ENCODE measurements at places on chromosomes 16 and 17.

DNA sequence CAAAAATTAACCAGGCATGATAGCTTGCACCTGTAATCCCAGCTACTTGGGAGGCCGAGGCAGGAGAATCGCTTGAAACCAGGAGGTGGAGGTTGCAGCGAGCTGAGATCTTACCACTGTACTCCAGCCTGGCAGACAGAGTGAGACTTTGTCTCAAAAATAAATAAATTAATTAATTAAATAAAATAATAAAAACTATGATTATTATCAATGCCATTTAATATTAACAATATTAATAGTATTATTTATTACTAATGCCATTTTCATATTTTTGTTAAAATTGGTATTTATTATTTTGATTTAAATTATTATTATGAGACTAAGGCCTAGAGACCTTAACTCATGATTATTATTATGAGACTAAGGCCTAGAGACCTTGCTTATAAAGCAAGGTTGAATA is 121.2 kb downstream of the CDH11 start:
- DNase-seq: no peak

DNA sequence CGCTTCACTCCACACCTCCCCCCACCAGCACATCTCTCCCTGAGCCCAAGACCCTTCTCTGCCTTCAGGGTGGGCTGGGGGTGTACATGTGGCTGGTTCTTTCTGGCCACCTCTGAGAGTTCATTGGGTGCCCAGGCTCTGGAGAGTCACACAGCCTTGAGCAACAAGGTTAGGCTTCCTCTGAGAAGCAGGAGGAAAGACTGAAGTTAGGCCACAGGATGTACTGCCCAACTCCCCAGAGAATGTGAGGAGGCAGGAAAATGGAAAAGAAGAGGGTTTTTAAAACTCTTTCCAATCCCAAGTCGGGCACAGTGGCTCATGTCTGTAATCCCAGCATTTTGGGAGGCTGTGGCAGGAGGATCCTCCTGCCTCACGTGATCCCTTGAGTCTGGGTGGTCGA is 7.3 kb downstream of the PCGF2 start:
- DNase-seq: no peak

GRCh38 chr17:47968836-47969235 is 2.1 kb upstream of the CDK5RAP3 start:
- no peak for DNase-seq

- no peak for DNase-seq
Measured at GRCh38 chr17:74520790-74521480, 10.3 kb downstream of the CD300LB start.

- no peak for DNase-seq
Measured at GRCh38 chr17:80795754-80796153, 195.9 kb upstream of the CHMP6 start.

- DNase-seq: no peak
Measured at GRCh38 chr17:5032865-5033264, 2.4 kb downstream of the SLC52A1 start.

GRCh38 chr16:85190572-85190971 is 78.3 kb upstream of the CIBAR2 start:
- no peak for DNase-seq

DNA sequence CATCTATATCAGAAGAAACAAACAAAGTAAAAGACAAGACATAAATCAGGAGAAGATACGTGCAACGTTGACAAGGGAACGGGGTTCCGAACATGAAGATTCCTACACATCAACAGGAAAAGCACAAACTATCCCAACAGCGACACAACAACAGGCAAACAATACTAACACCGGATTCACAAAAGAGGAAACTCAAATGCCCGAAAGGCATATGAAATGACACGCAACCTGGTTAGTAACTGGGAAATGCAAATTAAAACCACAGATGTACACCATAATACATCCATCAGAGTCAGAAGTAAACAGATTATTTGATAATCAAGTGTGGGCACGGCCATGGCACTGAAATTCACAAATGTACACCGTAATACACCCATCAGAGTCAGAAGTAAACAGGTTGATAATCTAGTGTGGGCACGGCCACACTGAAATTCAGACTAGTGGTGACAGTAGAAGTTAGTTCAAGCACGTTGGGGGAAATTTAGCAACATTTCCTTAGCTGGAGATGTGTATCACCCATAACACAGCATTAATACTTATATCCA is 171.9 kb upstream of the RPH3AL start:
- DNase-seq: no peak

GRCh38 chr17:72890711-72891110 is 201.8 kb downstream of the SLC39A11 start:
- no peak for DNase-seq

DNA sequence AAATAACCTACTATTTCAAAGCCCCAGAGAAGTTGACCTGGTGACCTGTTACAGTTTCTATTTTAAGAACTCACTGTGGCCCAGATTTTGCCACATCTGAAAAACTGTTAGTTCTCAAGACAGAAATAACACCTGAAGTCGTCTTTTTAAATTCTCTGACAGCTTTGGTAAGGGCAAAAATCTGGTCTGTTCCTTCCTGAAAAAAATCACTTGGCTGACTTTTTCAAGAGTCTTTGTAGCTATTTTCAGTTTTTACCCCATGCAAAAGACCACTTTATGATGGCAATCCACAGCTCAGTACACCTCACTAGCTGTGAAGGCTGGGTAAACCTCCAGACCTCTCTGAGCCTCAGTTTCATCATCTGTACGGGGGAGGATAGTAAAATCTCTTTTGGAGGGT is 60.7 kb upstream of the SREBF1 start:
- no peak for DNase-seq

DNA sequence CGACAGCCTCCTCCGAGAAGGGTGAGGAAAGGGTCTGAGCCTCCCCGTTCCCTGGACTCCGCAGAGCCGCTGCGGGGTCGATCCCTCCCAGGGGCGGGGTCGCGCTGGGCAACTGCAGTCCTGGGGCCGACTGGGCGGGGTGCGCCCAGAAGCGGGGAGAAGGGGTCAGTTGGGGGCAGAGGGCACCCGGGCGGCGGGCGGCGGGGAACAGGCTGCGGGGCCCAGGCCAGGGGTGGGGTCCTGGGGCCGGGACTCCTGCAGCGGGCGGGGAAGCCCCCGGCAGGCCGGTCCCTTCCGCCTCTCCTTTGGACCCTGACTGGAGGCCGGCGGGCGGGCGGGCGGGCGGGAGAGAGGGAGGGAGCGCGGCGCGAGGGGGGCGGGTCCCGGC is 352 bp downstream of the GGNBP2 start:
- no peak for DNase-seq

GRCh38 chr17:63698381-63698885 is 1.5 kb downstream of the LIMD2 start:
- DNase-seq: peak; percentile 72

GRCh38 chr17:81328978-81329926 is 34.1 kb upstream of the SLC38A10 start:
- no peak for DNase-seq

DNA sequence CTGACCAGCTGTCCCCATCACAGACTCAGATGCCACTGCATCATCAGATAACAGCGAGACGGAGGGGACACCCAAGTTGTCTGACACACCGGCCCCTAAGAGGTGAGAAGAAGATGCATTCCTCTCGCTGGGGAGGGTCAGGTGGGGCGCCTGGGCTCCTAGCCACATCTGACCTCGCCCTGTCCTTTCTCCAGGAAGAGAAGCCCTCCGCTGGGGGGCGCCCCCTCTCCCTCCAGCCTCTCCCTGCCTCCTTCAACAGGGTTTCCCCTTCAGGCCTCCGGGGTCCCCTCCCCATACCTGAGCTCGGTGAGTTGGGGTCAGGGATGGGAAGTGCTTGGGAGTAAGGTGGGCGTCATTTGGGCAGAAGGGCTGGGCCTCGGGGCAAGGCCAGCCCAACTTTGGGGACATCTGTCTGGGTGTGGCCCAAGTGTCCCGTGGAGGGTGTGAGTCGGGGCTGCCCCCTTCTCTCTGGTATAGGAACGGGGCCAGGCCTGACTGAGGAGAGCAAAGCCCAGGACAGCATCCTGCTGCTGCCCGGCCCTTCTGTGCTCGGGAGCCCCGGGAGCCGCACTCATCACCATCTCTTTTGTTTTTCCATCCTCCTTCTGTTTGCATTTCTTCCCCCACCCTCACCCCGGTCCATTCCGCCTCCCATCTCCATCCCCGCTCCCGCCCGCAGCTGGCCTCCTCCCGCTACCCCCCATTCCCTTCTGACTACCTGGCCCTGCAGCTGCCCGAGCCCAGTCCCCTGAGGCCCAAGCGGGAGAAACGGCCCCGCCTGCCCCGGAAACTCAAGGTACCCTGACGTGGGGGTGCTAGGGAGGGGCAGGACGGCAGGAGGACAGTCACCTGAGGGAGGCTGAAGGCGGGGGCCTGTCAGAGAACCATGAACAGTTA is 4.9 kb downstream of the INO80E start:
- DNase-seq: no peak

GRCh38 chr17:13735861-13736260 is 134.1 kb upstream of the HS3ST3A1 start:
- DNase-seq: no peak

GRCh38 chr17:57674894-57675293 is 70.2 kb downstream of the CCDC182 start:
- DNase-seq: no peak

- no peak for DNase-seq
Measured at GRCh38 chr16:4748682-4749411, 14.5 kb downstream of the DNAAF8 start.

- no peak for DNase-seq
Measured at GRCh38 chr17:76951375-76951905, 83.2 kb downstream of the MGAT5B start.

- no peak for DNase-seq
Measured at GRCh38 chr17:44758414-44759085, at the start of gene ADAM11. Gene ADAM11, plus strand, starts transcription at chr17:44758988. Its CDS starts 212 bp downstream, at chr17:44759200.

DNA sequence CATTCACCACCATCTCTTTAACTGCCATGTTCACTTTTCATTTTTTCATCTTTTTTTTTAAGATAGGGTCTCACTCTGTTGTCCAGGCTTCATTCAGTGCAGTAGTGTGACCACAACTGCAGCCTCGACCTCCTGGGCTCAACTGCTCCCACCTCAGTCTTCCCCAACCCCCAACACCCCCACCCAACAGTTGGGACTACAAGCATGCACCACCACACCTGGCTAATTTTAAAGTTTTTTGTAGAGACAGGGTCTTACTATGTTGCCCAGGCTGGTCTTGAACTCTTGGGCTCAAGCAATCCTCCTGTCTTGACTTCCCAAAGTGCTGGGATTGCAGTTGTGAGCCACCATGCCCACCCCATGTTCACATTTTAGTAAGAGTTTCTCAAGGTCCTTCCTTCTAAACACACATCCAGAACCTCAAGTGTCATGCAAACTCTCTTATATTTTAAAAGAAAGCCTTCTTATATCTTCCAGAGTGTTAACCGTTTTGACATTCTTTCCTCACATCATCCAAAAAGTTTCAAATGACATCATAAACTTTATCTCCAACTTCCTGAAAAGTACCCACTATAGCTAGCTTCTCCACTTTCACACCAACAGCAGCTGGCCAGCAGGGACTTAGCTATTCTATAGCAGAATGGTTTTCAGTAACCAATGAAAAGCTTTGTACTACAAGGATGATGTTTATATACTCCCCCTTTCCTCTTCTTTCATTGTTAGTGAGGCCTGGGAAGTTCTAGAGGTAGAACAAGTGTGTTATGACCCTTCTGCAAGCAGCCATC is 49.3 kb downstream of the TRAF4 start:
- DNase-seq: no peak

DNA sequence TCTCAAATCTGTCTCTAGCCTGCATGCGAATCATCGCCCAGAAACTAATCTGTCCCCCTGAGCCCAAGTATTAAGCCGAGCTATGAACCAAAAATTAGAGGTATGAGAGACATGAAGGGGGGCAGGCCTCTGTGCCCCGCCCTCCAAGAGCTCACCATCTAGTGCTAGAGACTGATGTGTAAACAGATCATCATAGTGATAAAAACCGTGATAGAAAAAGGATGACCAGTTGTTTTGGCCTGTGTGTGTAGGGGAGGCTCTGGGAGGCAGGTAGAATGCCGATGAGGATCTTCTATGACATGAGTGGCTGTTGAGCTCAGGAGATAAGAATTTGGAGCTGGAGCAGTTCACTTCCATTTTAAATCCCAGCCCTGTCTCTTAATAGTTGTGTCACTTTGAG is 89.1 kb upstream of the TBX2 start:
- no peak for DNase-seq

DNA sequence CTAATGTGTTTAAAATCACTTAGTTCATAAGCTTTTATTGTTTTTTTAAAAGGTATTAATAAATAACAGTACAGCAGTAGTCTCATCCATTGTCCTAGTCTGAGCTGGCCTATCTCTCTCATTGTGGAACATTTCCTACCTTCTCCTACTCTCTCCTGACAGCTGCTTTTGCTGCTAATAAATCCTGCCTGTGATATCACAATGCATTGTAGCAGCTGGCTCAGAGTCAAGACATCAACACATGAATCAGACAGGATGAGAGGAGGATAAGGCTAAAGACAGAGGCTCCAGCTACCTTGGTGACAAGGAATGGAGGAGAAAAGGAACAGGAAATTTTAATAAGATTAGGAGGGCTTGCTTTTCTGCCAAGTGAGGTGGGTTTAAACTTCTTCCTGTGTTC is 626.1 kb downstream of the HS3ST4 start:
- no peak for DNase-seq

DNA sequence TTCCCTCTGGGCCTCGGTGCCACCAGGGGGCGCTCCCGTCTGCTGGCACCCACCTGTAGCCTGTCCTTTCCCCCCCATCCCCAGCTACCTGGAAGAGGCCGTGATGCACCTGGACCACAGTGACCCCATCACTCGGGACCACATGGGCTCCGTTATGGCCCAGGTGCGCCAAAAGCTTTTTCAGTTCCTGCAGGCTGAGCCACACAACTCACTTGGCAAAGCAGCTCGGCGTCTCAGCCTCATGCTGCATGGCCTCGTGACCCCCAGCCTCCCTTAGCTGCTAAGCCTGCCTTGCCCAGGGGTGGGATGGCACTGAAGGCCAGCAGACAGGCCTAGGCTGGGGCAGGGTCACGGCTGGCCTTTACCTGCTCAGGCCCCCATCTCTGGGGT is 818 bp upstream of the NRN1L start:
- DNase-seq: peak; percentile 68

- DNase-seq: no peak
Measured at GRCh38 chr16:80695020-80695419, 109.4 kb downstream of the CDYL2 start.

DNA sequence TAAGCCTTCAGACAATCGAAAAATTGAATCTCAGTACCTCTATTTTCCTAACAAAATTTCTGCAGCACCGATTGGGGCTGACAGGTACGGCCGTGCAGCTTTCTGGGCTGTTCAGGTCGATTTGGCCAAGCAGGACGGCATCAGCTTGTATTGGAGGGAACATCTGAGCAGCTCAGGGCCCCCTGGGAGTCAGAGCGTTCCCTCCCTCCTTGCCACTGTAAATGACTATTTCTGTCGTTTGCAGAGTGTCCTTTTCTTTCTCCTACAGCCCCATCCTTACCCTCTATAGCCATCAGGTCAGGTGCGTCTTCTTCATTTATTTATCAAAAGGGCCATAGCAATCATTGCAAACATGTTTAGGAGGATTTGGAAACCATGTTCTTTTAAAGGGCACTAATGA is 731.1 kb downstream of the WWOX start:
- no peak for DNase-seq

Data from stimulated activated naive CD4-positive, alpha-beta T cell (primary cell).